ENCODE measurements at places on chromosomes 1 and 21. TPM values are rescaled to one million over a fixed set of nuclear protein-coding genes. Genes with fewer than 3 reads are reported as not detected.

DNA sequence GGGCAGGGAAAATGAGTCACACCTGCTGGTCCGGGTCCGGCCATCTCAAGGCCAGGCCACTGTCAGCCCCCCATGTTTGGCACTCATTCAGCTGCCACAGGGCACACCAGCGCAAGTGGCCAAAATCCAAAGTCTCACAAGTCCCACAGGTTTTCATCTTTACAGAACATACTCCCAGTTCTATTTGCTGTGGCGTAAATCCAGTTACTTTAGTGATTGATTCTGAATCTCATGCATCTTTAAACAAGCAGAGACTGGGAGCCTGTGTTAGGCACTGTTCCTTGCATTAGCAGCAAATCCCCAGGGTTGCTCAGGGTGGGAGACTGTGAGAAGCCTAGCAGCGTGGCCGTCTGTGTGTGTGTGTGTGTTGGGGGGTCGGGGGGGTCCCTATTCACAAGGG is 1.1 kb upstream of the SLC2A5 start:
- no peak overlapping the region for H3K27ac ChIP-seq
- H3K4me1 ChIP-seq: peaks cover 6% of the 10 kb centered on the region
- H3K36me3 ChIP-seq: no peaks in the 10 kb centered on the region
- no peak for DNase-seq

DNA sequence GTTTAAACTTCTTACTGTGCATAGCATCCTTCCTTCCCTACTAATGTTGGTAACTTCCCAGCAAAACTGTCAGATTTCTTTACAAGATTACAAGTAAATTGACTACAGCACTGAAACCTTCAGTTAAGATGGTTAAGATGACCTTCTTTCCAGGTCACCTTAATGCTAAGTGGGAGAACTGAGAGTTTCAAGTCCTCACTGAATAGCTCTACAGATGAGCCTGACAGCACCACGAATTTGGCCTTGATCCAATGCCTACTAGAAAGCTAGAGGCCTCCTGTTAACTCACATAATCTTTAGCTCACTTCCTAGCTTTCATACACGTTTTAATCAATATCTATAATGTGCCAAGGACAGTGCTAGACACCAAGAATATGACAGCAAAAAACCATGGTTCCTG is 276.0 kb upstream of the PLD5 start:
- no peak overlapping the region for H3K27ac ChIP-seq
- H3K4me1 ChIP-seq: peaks cover 3% of the 10 kb centered on the region
- no peak overlapping the region for H3K4me3 ChIP-seq
- H3K27me3 ChIP-seq: no peaks in the 10 kb centered on the region

Gene CLCNKB
- 24.8 TPM for polyA plus RNA-seq

Gene GJA9
- not detected for polyA plus RNA-seq

Gene HAO2
- not detected for polyA plus RNA-seq

Gene UBL4B
- not detected for polyA plus RNA-seq

DNA sequence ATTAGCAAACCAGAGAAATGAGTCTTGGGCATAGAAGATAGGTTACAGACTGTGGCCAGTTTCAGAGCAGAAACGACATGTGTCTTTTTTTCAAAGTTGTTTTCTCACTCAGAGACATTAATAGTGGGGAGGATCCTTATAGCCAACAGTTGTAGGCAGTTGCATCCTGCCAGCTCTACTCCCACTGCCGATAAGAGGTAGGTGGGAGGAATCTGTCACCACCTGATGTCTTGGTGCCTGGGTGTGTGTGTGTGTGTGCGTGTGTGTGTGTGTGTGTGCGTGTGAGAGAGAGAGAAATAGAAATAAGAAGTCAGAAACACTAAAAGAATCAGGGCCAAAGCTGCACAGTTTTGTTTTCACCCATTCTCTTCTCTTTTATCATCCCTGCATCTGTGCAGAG is 219.5 kb downstream of the ZP4 start:
- DNase-seq: no peak
- no peak overlapping the region for H3K4me3 ChIP-seq
- H3K36me3 ChIP-seq: peaks cover 62% of the 10 kb centered on the region
- peaks cover 3% of the 10 kb centered on the region for H3K4me1 ChIP-seq

DNA sequence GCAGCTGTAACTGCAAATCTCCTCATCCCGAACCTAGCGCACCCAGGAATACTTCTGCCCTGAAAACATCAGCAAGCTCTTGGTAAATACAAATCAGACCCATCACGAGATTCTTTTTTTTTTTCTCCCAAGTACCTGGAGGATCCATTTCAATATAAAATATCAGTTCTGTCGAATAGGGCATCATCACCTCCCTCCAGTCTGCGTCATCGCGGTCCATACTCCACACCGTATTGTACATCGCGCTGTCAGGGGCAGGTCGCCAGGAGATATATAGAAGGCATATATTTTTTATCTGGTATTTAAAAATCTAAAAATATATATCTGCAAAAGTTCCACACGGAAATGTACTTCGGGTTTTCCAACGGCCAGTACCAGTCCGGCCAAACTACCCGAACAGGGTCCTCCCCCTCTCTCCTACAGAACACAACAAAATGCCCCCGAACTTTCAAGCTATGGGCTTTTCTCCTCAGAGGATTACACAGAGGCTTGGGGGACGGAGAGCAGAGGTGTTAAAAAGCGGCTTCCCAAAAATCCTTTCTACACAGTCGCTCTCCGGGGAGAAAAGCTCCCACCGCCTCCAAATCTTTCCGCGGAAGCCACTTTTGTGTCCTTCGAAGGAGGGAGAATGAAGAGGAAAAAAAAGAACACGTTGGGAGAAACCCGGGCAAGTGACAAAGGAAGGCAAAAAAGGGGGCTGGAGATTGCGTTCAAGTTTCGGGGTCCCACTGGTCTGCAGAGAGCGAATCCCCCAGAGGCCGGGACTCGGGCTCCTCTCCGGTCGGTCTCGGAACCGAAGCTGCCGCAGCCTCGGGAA is 509 bp downstream of the PIK3R3 start:
- no peak for DNase-seq
- H3K27ac ChIP-seq: peak overlapping the region; percentile 100
- H3K36me3 ChIP-seq: no peaks in the 10 kb centered on the region
- H3K4me3 ChIP-seq: peak overlapping the region; percentile 94
- H3K4me1 ChIP-seq: peaks cover 19% of the 10 kb centered on the region

- H3K36me3 ChIP-seq: no peaks in the 10 kb centered on the region
- no peak for DNase-seq
- no peaks in the 10 kb centered on the region for H3K27me3 ChIP-seq
- H3K4me3 ChIP-seq: no peak overlapping the region
- H3K27ac ChIP-seq: no peak overlapping the region
These were observed 104.6 kb upstream of the L1TD1 start for GRCh38 chr1:62090016-62090415.

Gene PLK3
- 6.3 TPM for polyA plus RNA-seq

Gene CD2
- polyA plus RNA-seq: not detected

- peaks cover 6% of the 10 kb centered on the region for H3K36me3 ChIP-seq
- DNase-seq: peak; percentile 84
- H3K27ac ChIP-seq: no peak overlapping the region
- no peaks in the 10 kb centered on the region for H3K27me3 ChIP-seq
- no peaks in the 10 kb centered on the region for H3K4me1 ChIP-seq
These were observed 42.6 kb downstream of the TRAPPC10 start for GRCh38 chr21:44054710-44055109.

DNA sequence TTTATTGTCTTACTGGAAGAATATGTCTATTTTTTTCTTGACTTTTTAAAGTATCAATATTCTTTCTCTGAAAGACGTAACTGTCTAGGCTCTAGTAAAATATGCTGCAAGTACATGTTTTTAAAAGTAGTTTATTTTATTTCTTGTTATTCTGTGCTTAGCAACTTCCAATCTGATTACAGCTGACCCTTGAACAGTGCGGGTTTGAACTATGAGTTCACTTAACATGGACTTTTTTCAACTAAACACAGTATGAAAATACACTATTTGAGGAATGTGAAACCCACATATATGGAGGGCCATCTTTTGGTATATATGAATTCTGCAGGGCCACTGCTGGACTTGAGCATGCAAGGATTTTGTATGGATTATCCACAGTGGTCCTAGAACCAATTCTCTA is 26.8 kb downstream of the GBP6 start:
- H3K27ac ChIP-seq: no peak overlapping the region
- no peaks in the 10 kb centered on the region for H3K36me3 ChIP-seq
- no peak overlapping the region for H3K4me3 ChIP-seq
- no peaks in the 10 kb centered on the region for H3K27me3 ChIP-seq
- no peaks in the 10 kb centered on the region for H3K4me1 ChIP-seq
- no peak for DNase-seq

- H3K27ac ChIP-seq: no peak overlapping the region
- H3K4me3 ChIP-seq: no peak overlapping the region
- no peaks in the 10 kb centered on the region for H3K27me3 ChIP-seq
- no peaks in the 10 kb centered on the region for H3K36me3 ChIP-seq
These were observed 53.4 kb downstream of the TMPRSS15 start for GRCh38 chr21:18350216-18350615.

Gene NADK
- 42.7 TPM for polyA plus RNA-seq

DNA sequence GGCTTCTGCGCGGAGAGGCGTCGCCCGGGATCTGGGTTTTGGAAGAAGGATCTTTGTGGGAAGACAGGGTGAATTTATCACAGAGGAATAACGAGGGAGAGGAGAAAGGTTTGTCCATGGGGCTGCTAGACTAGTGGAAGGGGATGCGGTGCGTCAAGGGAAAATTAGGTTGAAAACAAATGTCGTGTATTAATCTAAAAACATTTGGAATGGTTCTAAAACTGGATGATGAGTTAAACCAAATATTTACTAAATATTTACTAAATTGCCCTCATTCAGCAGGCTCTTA is 647 bp downstream of the RO60 start:
- H3K4me1 ChIP-seq: peaks cover 5% of the 10 kb centered on the region
- H3K4me3 ChIP-seq: peak overlapping the region; percentile 86
- H3K27ac ChIP-seq: peak overlapping the region; percentile 94
- DNase-seq: no peak
- H3K36me3 ChIP-seq: no peaks in the 10 kb centered on the region
- H3K27me3 ChIP-seq: no peaks in the 10 kb centered on the region

DNA sequence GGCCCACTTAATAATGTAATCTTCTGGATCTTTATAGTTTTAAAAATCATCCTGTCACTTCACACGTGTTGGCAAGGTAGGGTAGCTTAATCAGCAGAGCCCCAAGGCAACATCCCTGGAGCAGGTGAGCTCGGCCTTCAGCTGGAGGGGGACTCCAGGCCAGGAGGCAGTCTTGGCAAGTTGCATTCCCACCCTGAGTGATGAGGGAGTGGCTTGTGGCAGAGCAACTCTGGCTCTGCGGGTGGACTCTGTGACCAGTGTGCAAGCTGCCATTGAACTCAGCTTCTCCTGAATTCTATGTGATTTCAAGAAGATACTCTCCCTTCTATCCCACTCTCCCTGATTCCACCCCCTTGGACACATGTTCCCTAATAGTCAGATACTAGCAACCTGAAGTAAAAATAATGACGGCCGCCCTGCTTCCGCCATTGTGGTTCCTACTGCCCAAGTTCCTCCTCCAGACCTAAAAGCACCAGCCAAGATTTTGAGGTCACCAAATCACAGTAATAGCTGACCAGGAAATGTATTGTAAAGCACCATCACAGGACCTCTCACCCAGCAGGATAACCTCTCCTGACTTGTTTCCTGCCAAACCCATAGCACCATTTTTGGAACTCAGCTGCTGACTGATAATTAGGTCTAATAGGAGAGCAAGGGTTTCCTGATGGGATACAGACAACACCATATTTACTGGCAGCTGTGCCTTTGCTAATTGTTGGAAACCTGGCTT is 11.5 kb upstream of the LYST start:
- DNase-seq: no peak
- no peaks in the 10 kb centered on the region for H3K36me3 ChIP-seq
- no peak overlapping the region for H3K27ac ChIP-seq
- peaks cover 26% of the 10 kb centered on the region for H3K27me3 ChIP-seq
- no peaks in the 10 kb centered on the region for H3K4me1 ChIP-seq

DNA sequence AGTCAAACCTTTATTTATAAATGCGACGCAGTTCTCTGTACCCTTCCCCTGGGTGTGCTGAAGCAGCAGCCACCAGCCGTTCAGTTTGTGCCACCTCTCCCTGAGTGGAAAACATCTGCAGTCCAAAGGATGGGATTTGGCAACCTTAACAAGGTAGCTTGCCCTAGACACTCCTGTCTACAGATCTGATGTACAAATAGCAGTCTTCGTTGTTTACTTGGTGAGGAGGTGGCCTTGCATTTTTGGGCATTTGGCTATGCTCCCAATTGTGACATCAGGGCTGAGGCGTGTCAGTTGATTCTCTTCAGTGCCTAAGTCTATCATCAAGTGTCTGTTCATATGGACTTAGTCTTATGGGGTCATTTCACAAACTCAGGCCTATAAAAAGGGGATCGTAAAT is 59.8 kb downstream of the KDM1A start:
- H3K27ac ChIP-seq: no peak overlapping the region
- H3K27me3 ChIP-seq: no peaks in the 10 kb centered on the region
- no peaks in the 10 kb centered on the region for H3K4me1 ChIP-seq
- no peak overlapping the region for H3K4me3 ChIP-seq
- DNase-seq: no peak

GRCh38 chr1:48777219-48777895 is 666 bp upstream of the BEND5 start:
- DNase-seq: no peak
- H3K4me3 ChIP-seq: peak overlapping the region; percentile 76
- no peaks in the 10 kb centered on the region for H3K36me3 ChIP-seq
- H3K4me1 ChIP-seq: peaks cover 4% of the 10 kb centered on the region

GRCh38 chr21:43811262-43812105 is 22.1 kb downstream of the RRP1 start:
- H3K36me3 ChIP-seq: no peaks in the 10 kb centered on the region
- no peaks in the 10 kb centered on the region for H3K27me3 ChIP-seq
- no peaks in the 10 kb centered on the region for H3K4me1 ChIP-seq
- no peak overlapping the region for H3K4me3 ChIP-seq
- no peak for DNase-seq
- no peak overlapping the region for H3K27ac ChIP-seq
